Activated T-cell treated with anti-CD3 and anti-CD28 coated beads for 24 hours (primary cell): ENCODE measurements at places on chromosomes 13 and 19.

DNA sequence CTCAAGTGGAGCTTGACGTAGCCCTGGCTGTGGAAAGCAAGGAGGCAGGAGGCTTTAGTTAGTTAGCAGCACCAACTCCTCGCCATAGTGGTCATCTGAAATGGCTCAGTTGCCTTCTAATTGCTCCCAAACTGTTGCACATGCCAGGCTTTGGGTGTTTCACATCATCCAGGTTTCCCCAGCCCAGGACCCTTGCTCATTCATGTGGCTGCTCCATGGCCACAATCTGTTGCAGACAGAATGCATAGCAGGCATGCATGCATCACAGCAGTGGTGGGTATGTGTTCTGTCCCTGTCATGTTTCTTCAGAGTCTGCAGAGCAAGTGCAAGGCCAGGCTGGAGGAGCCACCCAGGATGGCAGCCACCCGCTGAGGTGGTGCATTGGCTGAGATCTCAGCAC is 407.6 kb downstream of the TSHZ3 start:
- no peak for DNase-seq

GRCh38 chr19:30744741-30745475 is 372.7 kb downstream of the ZNF536 start:
- no peak for DNase-seq

DNA sequence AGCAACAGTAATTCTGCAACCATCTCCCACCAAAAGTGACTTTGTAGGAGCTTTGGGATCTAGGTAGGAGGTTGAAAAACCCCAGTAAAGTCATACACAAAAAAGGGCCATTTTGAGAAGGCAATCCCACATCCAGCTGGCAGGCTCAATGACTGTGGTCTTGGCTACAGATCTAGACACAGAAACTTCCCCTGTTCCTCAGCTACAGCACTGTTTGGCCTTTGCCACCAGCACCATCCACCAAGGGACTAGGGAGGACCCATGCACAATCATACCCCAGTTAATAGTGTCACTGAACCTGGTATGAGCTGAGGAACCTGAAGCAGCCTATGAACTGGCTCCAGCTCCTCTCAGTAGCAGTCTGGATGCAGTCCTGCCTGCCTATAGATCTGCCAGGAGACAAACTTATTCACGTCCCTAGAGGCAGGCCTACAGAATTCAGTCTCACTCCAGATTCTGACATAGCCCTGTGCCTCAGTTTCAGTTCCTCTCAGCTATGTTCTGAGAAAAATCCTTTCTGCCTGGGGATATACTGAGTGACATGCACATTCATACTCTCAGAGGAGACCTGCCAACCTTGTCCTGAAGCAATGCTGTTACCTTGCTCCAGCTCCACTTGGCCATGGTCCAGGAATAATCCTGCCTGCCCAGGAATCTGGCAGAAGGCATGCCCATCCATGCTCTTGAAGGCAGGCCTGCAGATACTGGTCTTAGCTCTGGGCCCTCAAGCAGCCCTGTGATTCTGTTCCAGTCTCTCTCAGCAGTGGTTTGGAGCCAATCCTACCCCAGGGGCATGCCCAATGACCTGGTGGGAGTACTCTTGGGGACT is 2048.3 kb upstream of the PCDH20 start:
- DNase-seq: no peak

- no peak for DNase-seq
Observed at GRCh38 chr19:32289566-32290210, 55.7 kb upstream of the ZNF507 start.

GRCh38 chr13:83810136-83810535 is 72.1 kb downstream of the SLITRK1 start:
- no peak for DNase-seq
